Activated CD8-positive, alpha-beta T cell treated with anti-CD3 and anti-CD28 coated beads, Interleukin-2, amount 10 ng/mL, durations not matched to agents 7 days and 5 days (primary cell): ENCODE measurements at places on chromosomes 7 and 10. TPM values are rescaled to one million over a fixed set of nuclear protein-coding genes. Genes with fewer than 3 reads are reported as not detected.

DNA sequence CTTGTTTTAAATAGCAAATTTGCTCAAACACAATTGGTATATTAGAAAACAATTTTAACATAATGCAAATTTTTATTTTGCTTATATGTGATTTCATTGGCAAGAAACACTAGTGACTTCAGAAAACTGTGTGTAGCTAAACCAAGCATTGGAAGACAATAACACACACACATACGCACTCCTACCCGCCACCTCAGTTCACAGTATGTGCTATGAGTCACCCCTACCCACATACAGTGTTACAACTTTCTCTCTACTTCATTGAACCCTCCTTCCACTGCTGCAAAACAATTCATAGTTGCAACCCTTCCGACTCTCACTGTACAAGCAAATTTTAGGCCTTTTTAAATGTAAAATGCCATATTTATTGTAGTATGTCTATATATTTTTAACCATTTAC, 119.9 kb upstream of the THSD7A start:
- DNase-seq = no peak

- no peak for DNase-seq
Measured at GRCh38 chr10:22742678-22743077, 28.3 kb upstream of the PIP4K2A start.

DNA sequence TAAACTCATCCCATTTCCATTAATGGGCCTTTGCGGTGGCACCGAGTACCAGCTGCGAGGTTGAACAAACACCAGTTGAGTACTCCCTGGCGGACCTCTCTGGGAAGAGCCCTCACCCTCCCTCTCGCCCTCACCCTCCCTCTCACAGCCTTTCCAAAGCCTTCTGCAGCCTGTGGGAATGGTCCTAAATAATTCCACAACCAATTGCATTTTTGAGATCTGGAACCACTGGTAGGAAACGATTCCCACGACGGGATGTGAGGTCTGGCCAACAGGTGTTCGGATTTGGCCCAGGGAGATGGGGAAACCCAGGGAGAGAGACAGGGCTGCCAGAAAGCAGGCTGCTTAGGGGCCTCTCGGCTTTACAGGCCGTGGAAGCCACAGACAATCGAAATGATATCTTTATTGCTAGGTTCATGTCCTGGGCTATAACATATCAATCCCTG, 5.3 kb downstream of the PTF1A start:
- no peak for DNase-seq

Gene AGR3
- not detected for total RNA-seq

Gene EPO
- total RNA-seq = not detected

Gene IFIT3
- total RNA-seq = 43.7 TPM
